ENCODE measurements at places on chromosomes 4 and X. TPM values are rescaled to one million over a fixed set of nuclear protein-coding genes. Genes with fewer than 3 reads are reported as not detected.

DNA sequence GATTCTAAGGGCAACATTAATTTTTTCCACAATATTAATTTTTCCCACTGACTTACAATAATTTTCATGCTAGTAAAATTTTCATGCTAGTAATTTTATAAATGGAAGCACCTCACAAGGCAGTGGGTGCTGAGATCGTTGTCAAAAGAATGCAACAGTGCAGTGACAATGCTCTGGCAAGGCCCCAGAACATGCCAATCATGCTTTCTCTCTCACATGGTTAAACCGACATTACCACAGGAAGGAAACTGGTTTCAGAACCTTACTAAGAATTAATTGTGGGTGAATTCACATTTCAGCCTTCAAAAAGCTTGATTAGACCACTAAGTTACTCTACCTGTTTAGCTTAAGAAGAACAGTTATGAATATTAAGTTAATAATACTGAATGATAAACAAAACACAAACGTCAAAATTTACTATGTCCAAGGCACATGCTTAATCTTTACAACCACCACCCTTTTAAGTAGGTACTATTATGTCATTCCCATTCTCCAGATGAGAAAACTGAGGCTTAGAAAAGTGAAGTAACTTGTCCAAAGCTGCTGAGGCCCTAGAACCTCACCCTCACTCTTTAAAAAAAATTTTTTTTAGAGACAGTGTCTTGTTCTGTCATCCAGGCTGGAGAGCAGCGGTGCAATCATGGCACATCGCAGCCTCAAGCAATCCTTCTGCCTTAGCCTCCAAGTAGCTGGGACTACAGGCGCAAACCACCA is 10.0 kb upstream of the OPHN1 start:
- H3K27ac ChIP-seq = no peak overlapping the region
- peaks cover 2% of the 10 kb centered on the region for H3K4me1 ChIP-seq
- no peak for DNase-seq
- H3K27me3 ChIP-seq = no peaks in the 10 kb centered on the region
- H3K4me3 ChIP-seq = no peak overlapping the region

DNA sequence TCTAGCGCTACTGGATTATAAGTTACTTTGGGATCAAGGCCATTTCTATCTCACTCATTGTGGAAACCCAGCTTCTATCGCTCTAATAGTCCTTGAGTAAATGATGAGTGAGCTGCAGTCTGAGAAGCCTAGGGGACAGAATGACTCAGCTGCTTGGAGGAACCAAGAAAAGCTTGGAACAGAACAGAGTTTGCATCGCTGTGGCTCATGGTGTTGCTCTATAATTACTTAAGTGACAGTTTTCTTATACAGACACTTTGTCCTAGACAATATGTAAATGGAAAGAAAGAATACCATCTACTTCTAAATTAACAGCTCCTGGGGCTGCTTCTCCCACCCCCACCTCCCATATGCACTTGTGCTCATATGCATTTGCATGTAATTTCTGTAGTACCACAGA is 156.9 kb downstream of the SLIT2 start:
- DNase-seq = no peak
- no peaks in the 10 kb centered on the region for H3K4me1 ChIP-seq
- no peak overlapping the region for H3K27ac ChIP-seq
- H3K4me3 ChIP-seq = no peak overlapping the region
- no peaks in the 10 kb centered on the region for H3K27me3 ChIP-seq

DNA sequence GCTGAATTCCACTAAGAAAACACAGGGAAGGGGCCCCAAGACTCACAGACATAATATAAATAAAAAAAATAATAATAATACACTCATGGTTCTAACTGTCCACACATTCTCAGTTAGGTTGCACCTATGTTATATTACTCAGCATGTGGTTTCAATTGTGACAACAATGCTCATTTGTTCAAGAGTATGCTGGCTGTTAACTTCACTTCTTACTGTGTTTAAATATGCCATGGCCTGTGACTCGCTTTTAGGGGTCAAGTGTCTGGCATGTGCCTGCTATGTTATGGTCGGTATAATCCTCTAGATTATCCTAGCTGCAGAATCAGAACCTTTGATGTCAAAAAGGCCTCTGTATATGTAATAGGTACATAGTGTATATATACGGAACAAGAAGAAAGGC is 324.8 kb upstream of the INTU start:
- H3K4me1 ChIP-seq = no peaks in the 10 kb centered on the region
- H3K36me3 ChIP-seq = no peaks in the 10 kb centered on the region
- no peak overlapping the region for H3K27ac ChIP-seq
- no peaks in the 10 kb centered on the region for H3K27me3 ChIP-seq
- no peak for DNase-seq

TEX13C gene
- polyA plus RNA-seq = not detected

CDX4 gene
- not detected for polyA plus RNA-seq

DMRTC1 gene
- not detected for polyA plus RNA-seq

USP17L28 gene
- polyA plus RNA-seq = not detected

CDK16 gene
- polyA plus RNA-seq = 89.5 TPM

All from keratinocyte (primary cell).